ENCODE measurements at places on chromosomes 7 and 10.

DNA sequence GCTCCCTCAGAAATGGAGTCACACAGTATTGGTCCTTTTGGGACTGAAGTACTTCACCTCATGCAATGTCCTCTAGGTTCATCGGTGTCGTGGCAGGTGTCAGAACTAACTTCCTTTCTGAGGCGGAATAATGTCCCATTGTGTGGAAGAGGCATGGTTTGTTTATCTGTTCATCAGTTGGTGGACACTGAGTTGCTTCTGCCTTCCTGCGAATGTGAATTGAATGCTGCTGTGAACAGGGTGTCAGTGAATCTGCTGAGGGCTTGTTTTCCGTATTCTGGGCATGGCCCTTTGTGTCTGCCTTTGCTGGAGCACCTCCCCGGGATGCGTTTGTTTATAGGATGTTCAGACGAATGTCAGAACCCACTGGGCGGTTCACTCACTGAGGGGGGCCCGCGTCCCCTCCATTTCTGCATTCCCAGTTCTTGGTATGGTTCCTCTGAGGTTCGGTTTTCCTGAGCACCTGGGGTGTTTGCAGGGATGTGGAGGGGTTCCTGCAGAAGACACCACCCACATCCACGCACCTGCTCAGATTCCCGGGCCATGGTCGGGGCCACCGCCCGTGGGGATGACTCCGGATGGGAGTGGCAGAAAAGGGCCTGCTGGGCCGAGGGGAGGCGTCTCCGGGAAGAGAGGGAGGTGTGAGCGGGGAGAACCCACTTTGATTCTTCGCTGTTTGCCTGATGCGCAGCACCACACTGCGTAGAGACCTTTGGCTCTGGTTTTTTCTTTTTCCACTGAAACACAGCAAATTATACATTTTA lies 33.1 kb downstream of the CHST12 start:
- no peak for DNase-seq

- no peak for DNase-seq
Observed at GRCh38 chr10:60377042-60377352, 12.7 kb downstream of the ANK3 start.

- DNase-seq, result peak; percentile 16
Observed at GRCh38 chr10:121112579-121113384, 261.6 kb downstream of the WDR11 start.

GRCh38 chr7:10662491-10662890 lies 311.2 kb upstream of the PHF14 start:
- no peak for DNase-seq

DNA sequence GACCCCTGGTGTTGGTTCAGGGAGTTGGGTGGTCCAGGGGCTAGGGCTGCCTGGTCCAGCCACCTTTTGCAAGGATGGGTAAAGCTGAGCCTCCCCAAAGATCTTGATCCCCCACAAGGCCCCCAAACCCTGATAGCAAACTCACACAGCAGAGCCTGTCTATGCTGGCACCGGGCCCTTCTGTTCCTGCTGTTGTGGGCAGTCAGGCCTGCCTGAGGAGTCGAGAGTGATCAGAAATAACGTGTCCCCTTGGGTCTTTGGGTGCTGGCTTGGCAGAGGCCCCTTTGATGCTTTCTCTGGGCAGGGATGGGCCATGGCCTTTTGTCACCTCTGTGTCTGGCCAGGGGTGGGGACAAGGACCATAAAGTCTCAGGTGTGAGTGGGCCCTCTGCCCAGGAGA lies 715 bp upstream of the MUC12 start:
- DNase-seq, result no peak

GRCh38 chr10:73485320-73485719 lies 10.5 kb downstream of the PPP3CB start:
- no peak for DNase-seq

DNA sequence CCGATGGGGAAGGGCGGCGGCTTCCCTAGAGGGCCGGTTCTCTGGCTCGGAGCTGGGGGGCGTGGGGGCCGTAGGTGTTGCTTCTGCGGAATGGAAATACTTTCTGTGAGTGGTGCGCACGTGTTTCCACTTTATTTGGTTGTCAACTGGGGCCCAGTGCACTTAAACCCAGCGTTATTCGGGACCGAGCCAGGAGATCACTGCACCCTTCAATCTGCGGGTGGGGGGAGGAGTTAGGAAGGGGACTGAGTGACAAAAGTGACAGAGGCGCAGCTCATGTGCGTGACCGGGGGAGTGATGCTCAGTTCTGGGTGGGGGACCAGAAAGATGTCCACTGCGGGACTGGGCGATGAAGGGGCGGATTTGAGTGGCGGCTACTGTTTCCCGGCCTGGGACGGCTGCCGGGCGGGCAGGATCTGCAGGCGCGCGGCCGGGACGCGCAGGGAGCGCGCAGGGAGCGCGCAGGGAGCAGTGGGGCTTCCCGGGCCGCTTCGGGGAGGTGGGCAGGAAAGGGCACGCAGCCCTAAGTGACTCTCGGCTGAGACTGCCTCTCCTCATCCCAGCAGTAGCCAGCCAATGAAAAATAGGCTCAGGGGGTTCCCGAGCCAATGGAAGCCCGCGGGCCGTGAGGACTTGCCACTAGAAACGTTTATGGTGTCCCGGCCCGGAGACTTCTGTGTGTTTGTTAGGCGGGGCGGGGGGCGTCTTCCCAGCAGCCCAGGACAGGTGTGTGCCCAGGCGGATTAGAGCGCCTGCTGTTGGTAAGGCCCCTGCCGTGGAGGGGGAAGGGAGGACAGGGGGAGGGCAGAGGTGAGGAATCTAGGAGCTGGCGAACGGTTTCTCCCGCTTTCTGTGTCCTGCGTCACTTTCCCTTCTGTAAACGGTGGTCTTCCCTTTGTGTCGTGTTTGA lies 54.3 kb upstream of the KDM7A start:
- peak; percentile 15 for DNase-seq

- no peak for DNase-seq
Observed at GRCh38 chr10:113175756-113176651, 226.0 kb downstream of the TCF7L2 start.

- DNase-seq, result no peak
Observed at GRCh38 chr7:31683445-31684225, 3.4 kb upstream of the PPP1R17 start.

GRCh38 chr10:113133497-113134115 lies 183.6 kb downstream of the TCF7L2 start:
- DNase-seq, result peak; percentile 68

DNA sequence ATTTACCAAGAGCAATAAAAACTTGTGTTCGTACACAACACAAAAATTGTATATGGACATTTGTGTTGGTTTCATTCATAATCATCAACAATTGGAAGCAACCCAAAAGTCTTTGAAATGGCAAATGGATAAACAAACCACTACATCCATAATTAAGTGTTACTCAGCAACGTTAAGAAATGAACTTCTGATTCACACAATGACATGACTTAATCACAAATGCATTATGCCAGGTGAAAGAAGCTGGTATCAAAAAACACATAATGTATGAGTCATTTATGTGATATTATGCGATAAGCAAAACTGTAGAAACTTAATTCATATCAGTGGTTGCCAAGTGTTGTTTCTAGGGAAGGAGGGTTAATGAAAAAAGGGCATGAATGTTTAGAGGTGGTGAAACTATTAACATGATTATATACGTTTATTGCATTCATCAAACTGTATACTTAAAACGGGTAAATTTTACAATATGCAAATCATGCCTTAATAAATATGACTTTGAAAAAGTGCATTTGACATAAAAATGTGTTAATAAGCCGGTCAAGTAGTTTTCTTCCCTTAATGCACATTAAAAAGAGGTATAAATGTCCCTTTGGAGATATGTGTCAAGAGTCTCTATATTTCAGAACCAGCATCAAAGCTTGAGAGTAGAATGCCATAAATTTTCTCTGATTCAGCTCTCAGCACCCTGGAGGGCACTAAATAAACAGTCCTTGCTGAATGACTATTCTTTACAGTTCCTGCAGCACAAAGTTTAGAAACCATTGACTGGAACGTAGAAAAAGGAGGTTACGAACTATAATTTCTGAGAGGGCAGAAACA lies 84.8 kb upstream of the GRM3 start:
- DNase-seq, result no peak

- DNase-seq, result no peak
Observed at GRCh38 chr10:128305601-128306345, 179.6 kb upstream of the MKI67 start.

GRCh38 chr7:67429735-67430134 lies 433.1 kb downstream of the TYW1 start:
- DNase-seq, result no peak

DNA sequence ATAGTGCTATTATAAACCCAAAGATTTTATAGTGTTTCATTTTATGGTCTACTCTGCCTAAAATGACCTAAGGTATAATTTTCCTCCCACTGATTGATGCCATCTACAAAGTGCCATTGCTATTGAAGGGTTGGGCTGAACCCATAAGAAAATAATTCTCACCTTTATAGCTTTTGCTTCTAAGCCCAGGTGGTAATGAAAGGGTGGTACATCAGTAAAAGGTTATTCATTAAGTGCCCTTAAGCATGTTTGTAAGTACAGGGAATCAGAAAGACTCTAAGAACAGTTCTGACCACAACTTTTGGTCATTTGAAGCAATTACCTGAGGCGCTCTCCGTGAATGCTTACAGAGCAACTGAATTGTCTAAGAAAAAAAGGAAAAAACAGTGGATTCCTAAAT lies 1247.3 kb downstream of the NXPH1 start:
- DNase-seq, result no peak

- DNase-seq, result no peak
Observed at GRCh38 chr10:67665491-67665890, 30.5 kb downstream of the CTNNA3 start.

GRCh38 chr10:92267343-92267742 lies 23.5 kb downstream of the CPEB3 start:
- peak; percentile 31 for DNase-seq

DNA sequence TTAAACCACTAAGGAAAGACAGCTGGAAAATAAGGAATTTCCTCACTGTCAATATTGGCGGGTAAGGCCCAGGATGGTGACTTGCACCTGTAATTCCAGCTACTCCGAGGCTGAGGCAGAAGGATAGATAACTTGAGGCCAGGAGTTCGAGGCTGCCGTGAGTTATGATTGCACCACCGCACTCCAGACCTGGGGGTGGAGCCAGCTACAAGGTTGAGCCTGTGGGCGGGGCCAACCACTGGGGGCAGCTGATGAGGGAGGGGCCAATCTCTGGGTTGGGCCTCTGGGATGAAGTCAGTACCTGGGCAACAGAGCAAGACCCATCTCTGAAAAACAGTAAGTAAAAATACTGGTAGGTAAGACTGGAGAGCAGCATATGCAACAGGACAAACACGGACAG lies 80.1 kb upstream of the ADO start:
- DNase-seq, result no peak

GRCh38 chr7:80453699-80454340 lies 58.0 kb downstream of the GNAT3 start:
- DNase-seq, result peak; percentile 66

DNA sequence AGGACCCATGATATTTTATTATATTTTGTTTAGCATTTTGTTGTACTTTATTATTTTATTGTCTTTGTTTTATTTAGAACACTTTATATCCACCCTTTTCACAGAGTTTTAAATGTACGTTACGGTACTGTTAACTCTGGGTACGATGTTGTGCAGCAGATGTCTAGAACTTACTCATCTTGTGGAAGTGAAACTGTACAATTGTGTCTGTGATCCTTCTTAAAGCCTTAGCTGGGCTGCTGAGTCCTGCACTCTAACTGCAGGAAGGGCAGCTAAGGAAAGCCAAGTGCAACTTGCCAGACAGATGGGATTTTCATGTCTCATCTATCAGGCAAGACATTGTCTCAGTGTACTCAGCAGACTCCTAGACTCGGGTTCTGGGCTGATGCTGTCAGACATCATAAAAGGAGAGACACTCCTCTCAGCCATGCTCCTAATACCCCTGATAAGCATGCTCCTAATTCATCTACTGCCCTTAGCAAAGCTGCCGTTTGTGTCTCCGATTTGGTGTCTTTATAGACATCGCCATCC lies 14.6 kb upstream of the INSYN2A start:
- no peak for DNase-seq

- DNase-seq, result no peak
Observed at GRCh38 chr7:71243736-71244410, 111.9 kb downstream of the GALNT17 start.

DNA sequence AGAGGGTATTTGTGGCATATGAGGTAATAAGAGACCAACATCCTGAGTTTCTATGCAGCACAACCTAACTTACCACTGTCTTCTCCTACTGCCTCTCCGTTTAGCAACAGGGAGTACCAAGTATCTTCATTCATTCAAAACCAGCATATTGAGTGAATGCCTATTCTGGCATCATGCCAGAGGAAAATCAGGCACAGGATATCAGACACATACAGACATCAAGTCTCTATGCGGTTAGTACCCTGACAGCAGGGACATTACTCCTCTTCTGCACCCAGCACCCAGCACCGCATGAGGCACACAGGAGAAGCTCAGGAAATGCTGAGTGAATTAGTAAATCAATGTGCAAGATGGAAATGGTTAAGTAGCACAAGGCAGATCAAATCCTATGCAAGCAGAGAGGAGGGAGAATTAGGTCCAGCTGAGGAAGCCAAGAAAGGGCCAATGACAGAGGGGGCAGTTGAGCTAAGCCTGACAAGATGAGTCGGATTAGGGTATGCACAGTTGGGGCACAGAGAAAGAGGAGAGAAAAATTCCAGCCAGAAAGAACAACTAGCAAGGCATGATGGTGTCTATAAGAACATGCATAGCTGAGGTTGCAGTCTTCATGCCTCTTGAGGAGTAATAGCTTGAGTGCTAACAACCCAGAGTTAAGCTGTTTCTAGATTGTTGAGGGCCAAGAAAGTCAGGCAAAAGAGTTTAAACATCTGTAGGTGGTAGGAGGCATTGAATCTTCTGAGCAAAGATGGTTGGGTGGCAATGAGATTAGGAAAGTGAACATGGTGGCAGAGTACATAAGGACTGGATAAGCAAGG lies 146.0 kb downstream of the PLXNA4 start:
- DNase-seq, result no peak

DNA sequence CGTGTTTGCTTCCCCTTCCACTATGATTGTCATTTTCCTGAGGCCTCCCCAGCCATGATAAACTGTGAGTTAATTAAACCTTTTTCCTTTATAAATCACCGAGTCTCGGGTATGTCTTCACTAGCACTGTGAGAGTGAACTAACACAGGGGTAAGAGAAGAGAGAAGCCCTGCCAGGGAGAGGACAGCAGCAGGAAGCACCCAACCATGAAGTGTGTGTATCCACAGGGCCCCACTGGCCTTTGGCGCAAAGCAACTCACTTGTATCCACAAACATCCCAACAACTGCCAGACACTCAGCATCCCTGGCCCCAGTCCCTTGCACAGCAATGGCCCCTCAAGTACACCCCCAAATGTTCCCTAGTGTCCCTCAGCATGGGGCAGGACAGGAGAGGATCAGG lies 115.1 kb downstream of the MAD1L1 start:
- DNase-seq, result no peak

GRCh38 chr10:128047991-128048818 lies 78.0 kb downstream of the MKI67 start:
- peak; percentile 81 for DNase-seq

DNA sequence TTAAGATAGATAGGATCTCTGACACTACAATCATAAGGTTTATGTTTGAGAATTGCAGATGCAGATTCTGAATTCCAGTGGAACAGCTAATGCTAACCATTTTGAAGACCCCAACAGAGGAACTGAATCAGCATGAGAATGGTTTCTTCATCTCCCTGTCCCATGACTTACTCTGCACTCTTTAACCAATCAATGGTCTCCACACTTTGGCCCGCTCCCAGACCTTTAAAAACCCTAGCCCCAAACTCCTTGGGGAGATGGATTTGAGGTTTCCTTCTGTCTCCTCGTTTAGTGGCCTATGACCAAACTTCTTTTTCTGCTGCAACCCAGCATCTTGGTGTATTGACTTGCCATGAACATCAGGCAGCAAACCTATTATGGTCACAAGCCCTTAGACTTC lies 804.9 kb downstream of the LRMDA start:
- no peak for DNase-seq

All from choroid plexus epithelial cell (primary cell).